ENCODE measurements at places on chromosomes 3 and 15.
A peak's percentile ranks its signal among the peaks of the same experiment; 100 is the strongest.

GRCh38 chr3:100412912-100413590 lies 11.7 kb downstream of the LNP1 start:
- DNase-seq = no peak

GRCh38 chr3:58308728-58309127 lies 2.4 kb downstream of the HTD2 start:
- DNase-seq = no peak

GRCh38 chr3:28502397-28502937 lies 153.8 kb upstream of the AZI2 start:
- DNase-seq = no peak

DNA sequence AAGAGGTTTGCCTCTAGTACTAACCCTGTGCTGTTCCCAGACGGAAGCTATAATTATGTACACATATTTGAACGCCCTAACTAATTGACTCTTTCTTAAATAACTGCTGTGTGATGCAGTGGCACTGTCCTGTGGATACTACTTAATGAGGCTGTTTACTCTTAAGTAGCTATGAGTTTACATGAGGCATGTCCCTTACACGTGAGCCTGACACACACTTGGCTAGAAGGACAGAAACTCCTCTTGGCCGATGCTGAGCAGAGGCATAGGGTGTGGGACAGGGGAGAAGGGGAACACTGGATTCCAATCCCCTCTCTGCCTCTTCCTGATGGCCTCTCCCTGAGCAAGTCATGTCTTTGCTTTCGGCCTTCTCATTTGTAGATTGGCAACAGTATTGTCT lies 21.9 kb downstream of the EHD4 start:
- no peak for DNase-seq

DNA sequence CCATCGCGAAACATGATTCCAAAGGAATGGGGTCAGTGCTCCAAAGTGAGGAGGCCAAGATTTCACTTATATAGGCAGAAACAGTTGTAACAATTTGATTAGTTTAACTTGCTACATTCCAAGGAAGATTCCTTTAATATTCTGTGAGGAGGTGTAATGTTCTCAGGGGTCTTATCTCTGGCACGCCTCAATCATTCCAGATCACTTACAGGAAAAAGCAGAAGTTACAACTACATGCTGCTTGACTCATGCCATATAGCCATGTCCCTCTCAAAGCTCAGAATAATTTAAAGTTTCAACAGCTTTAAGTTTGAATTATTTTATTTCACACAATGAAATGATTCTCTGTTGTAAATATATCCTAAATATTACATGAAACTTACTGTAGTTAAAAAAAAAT lies 3.5 kb upstream of the FYTTD1 start:
- no peak for DNase-seq

GRCh38 chr3:184874709-184875644 lies 63.0 kb downstream of the VPS8 start:
- no peak for DNase-seq

- DNase-seq = no peak
Observed at GRCh38 chr3:17333893-17334292, 408.5 kb downstream of the TBC1D5 start.

- no peak for DNase-seq
Observed at GRCh38 chr3:175413926-175414325, 554.8 kb downstream of the NAALADL2 start.

DNA sequence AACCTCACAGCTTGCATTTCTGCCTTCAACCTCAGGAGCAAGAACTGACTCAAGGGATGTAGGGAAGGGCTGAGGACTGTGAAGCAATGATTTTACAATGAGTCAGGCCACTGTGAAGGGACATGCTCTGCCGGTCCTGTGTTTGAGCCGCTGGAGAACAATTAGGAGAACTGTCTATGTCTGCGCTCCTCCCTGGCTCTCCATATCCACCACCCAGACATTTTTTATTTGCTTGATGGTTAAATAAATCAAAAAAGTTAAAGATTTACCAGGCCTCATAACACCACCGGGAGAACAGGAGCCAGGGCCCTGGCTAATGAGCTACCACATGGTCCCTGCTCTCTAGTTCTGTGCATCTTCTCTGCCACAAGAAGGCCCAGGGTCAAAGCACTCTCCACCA lies 29.6 kb downstream of the SEC61A1 start:
- DNase-seq = no peak

GRCh38 chr3:194344012-194344411 lies 7.1 kb downstream of the CPN2 start:
- peak; percentile 56 for DNase-seq

- no peak for DNase-seq
Observed at GRCh38 chr15:93362821-93363220, 273.8 kb upstream of the RGMA start.

DNA sequence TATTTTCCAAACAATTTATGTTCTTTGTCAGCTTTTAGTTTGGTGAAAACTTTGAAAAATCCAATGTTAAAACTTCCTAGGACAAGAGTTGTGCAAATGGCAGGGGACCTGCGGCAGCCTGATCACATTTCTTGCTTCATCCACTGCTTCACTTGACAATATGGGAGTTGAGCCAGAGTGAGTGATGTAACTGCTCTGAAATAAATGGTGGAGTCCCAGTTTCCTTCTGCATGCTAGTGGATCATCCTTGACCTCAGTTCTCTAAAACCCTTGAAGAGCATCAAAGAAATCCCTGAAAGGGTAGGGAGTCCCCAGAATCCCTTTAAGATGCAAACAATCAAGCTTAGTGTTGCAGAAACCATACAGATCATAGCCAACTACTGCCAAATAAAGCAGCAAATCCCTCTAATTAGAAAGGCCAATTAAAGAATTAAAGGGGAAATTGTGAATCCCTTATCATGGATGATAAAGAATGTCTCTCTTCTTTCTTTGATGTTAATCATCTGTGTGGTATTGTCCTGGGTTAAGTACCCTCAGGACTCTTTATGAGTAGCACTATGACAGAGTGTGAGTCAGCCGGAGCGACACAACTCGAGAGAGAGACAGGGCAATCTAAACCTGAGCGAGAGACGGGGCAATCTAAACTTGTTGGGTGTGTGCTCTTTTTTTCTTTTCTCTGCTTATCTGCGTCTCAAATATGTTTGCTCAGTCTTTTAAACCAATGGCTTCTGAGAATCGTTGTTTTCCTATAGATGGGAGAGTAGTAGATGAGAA lies 41.8 kb upstream of the GAP43 start:
- DNase-seq = no peak

- DNase-seq = no peak
Observed at GRCh38 chr3:191005790-191006189, 143.3 kb upstream of the GMNC start.

DNA sequence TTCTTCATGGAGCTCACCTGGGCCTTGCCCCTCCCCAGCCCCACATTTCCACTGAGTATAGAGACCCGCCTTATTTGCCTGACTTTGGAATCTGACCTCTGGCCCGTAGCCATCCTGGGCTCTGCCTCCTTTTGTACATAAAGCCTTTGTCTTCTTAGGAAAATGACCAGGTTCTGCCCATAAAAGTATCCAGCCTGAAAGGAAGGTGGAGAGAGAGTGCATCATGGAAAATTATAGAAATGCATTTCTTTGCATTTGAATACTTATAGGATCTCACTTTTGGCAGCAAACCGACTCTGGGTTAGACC lies 3.6 kb upstream of the SH2D7 start:
- DNase-seq = no peak

- no peak for DNase-seq
Observed at GRCh38 chr15:95591886-95592285, 738.6 kb upstream of the NR2F2 start.

DNA sequence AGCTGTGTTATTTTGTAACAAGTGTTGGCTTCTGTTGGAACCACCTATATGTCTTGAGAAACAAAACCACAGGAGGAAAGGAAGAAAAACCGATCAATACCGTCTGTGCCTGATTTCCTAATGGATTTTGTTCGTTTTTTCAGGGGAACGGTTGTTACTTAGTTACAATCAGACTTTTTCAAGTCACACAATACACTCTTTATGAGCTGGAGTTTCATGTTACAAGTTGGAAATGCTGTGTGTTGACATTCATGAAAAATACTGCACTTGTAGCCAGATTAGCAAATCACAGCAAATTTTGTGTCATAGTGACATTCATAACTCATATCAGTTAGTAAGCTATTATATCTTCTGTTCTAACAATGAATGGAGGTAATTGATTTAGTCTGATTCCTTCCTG lies 78.9 kb downstream of the SLTM start:
- no peak for DNase-seq

DNA sequence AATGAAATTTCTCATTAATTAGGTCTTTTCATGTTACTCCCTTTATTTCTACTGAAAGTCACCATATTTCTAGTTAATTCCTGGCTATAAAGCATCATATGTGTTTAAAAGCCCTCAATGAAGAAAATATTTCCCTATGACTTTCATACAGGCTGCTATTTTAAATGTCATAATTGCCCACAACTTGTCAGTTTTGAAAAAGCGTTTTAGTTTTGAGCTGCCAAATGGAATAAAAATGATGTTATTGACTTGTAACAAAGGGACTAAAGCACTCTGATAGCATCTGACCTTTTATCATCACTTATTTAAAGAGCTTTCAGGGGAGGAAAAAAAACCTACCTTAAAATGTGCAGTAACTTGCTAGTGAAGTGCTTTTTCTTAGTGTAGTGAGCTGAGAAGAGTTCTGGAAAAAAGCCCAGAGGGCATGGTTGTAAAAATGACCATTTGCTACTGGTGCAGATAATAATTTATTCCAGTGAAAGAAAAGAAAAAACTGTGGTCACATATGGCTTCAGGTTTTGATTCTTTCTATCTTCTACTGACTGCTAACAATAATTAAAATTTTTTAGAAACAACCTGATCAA lies 877.2 kb downstream of the CADM2 start:
- no peak for DNase-seq

DNA sequence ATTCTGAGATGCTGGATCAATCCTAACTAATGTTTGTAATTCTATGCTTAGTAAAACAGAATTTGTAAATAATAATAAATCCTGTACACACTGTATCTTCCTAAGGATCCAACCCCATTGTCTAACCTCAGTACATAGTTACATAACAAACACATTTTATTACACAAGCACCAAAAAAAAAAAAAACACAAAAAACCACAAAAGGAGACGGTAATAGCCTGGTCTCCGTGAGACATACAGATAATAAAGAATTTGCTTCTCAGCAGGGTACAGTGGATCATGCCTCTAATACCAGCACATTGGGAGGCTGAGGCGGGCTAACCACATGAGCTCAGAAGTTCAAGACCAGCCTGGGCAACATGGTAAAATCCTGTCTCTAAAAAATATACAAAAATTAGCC lies 558.7 kb downstream of the MAGI1 start:
- DNase-seq = no peak

DNA sequence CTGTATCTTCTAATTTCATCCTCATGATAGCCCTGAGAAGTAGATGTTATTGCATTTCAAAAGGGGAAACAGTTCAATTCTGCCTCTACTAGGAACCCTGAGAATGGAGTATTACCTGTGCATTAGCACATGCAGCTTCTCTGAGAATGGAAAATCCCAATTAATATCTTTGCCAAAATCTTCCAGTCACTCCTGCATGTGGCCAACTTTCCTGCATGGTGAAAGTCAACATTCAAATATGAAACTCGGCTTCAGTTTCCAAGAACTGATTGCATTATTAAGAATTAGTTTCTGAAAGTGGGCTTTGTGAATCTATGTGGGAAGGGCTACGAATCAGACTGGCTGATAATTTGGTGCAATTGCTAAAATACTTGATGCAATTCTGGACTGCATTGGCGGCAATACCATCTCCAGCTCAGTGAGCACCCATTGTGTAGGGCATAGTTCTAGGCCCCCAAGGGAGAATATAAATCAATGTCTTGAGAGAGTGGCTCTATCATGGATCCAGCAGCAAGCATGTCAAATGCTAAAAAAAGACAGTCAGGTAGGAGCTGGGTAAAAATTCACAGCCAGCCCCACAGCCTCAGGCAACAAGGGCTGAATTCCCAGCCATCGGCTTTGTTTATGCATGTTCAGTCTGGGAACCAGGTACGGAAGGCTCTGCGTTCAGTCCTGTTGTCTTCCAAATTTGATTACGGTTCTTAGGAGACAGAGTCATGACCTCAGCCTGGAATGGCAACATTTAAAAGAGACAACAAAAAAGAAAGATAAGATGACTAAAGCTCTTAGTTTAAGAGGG lies 18.8 kb upstream of the BCL6 start:
- no peak for DNase-seq

DNA sequence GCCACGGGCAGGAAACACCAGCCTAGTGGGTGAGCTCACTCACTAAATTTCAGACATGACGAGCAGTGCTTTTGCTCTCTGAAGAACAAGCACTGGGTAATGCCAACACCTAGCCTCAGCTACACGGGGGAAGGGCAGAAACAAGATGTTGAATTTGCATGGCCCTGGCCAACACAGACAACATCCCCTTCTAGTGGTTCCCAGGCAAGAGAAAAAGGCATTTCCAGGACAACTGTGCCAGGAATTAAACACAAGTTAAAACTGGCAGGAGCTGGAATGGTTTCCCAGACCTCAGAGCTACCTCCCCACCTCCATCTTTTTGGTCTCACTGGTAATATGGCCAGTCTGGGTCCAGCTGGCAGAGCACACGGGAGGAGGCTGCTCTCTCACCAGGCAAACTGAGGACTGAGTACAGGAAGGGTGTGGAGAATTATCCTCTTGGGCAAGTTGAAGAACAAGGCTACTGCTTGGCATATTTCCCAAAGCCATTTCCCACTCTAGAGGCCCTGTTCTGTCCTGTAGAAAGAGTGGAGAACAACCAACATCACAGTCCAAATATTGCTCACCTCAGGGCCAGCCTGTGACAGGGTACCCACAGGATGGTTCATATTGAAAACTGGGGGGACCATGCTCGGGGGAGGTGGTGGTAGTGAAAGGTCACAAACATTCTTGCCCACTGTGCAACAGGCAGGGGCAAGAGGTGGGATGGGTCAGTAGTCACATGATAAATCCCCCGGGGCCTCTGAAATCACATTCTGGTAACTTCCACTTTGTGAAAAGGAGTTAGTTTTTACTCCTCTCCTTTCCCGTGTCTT lies 26.5 kb downstream of the TSPAN3 start:
- DNase-seq = no peak

GRCh38 chr3:14288833-14289451 lies 110.3 kb downstream of the LSM3 start:
- no peak for DNase-seq

DNA sequence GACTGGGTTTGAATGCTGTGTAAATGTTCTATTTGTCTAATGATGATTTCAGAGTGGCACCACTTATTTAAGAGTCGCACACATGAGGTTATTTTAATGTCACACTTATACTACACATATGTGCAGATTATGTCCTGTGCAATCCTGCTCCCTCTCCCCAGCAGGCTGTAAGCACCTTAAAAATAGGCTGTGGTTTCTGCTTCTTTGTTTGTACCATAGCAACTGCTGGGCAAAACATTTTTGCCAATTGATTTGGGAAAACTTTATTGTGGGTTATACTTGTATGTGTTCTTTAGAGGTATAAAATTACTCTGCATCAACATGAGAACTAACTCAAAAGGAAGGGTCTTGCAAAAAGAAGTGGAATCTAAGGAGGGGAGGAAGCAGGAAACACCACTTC lies 318.5 kb downstream of the NTRK3 start:
- no peak for DNase-seq

GRCh38 chr3:193942516-193943055 lies 193.4 kb upstream of the HES1 start:
- DNase-seq = no peak

- no peak for DNase-seq
Observed at GRCh38 chr15:40925863-40926658, 3.1 kb upstream of the DLL4 start.
